ENCODE measurements at places on chromosomes 1 and 21. TPM values are rescaled to one million over a fixed set of nuclear protein-coding genes. Genes with fewer than 3 reads are reported as not detected.

The OR2T33 gene
- total RNA-seq = not detected

The KCNC4 gene
- total RNA-seq = 4.7 TPM

DNA sequence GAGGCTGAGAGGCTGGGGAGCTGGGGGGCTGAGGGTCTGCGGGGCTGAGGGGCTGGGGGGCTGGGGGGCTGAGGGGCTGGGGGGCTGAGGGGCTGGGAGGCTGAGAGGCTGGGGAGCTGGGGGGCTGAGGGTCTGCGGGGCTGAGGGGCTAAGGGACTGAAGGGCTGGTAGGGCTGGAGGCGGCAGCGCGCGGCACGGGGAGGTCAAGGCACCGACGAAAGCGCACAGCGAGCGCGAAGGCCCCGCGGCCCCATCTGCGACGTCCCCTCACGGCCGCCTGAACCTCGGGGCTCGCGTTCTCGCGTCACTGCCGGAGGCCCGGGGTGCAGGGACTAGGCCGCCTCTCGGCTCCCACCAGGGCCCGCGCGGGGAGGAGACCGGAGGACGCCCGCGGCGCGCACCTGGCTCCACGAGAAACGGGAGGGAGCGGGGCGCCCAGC, 356 bp downstream of the INTS11 start:
- DNase-seq = no peak

- DNase-seq = no peak
Observed at GRCh38 chr1:1161078-1161682, 12.5 kb upstream of the TTLL10 start.

The FBXO2 gene
- 16.9 TPM for total RNA-seq

- no peak for DNase-seq
Observed at GRCh38 chr1:96698342-96698983, 23.1 kb upstream of the PTBP2 start.

DNA sequence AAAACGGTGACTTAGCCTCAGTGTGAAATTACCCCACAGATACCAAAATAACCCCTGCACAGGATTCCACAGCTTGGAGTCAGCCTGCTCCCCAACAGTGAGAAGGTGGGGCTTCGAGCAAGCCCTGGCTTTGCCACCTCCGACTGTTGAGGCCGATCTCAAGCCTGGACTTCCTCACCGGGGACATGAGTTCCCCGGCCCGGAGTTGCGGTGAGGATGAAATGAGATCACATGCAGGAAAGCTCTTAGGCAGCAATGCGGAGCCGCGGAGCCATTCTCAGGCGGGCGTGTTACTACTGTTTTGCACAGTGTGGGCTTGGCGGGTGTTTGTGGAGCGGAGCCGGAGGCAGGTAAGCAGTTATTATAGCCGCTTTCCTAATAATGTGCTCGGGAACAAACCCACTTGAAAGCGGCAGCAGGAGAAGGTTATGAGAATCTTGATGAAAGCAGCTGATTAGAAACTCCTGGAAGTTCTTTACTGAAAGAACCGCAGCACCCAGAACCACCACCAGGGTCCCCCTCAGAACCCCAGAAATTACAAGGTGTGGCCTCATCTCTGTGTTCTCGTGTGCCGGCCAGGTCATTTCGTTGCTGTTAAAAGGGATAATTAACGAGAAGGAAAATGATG, 3.9 kb upstream of the CLSTN1 start:
- DNase-seq = no peak

The ANKRD34A gene
- 1.6 TPM for total RNA-seq

GRCh38 chr1:201307760-201308499, 24.6 kb downstream of the PKP1 start:
- peak; percentile 86 for DNase-seq

- no peak for DNase-seq
Observed at GRCh38 chr1:69269491-69269890, 298.2 kb upstream of the LRRC7 start.

The PIGV gene
- total RNA-seq = 26.4 TPM

DNA sequence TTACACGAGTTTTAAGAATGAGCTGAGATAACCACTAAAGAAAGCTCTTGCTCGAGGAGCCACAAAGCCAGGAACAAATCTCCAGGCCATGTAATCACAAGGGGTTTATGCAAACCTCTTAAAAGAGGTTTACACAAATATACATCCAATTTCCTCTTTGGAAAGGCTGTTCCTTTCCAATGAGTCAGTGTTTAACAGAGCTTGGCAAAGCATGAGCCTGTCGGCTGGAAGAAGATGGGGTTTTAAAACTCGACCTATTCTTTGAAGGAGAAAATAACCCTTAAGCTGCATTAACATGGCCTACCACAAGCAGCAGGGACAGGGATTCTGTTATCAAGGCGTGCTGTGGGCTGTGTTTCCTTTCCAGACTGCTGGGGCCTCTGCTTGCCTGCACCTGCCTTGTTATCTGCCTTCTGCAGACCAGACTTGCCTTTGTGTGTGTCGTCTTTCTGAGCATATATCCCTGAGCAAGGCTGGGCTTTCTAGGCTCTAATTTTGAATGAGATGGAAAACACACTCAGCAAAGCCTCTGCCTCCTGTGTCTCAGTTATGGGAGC, 40.6 kb upstream of the CYP2J2 start:
- peak; percentile 24 for DNase-seq

DNA sequence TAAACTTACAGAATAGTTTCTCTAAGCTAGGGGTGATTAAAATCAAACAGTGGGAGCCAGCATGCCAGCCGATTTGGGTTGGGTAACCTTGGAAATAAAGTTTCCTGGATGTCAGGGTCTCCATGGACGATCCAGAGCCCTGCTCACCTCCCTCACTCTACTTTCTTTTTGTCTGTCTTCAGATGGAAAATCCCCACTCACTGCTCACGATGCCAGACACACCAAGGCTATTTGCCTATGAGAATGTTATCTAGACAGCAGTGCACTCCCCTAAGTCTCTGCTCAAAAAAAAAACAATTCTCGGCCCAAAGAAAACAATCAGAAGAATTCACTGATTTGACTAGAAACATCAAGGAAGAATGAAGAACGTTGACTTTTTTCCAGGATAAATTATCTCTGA, 13.9 kb downstream of the SLAMF7 start:
- DNase-seq = no peak

The SIM2 gene
- total RNA-seq = 1.0 TPM

DNA sequence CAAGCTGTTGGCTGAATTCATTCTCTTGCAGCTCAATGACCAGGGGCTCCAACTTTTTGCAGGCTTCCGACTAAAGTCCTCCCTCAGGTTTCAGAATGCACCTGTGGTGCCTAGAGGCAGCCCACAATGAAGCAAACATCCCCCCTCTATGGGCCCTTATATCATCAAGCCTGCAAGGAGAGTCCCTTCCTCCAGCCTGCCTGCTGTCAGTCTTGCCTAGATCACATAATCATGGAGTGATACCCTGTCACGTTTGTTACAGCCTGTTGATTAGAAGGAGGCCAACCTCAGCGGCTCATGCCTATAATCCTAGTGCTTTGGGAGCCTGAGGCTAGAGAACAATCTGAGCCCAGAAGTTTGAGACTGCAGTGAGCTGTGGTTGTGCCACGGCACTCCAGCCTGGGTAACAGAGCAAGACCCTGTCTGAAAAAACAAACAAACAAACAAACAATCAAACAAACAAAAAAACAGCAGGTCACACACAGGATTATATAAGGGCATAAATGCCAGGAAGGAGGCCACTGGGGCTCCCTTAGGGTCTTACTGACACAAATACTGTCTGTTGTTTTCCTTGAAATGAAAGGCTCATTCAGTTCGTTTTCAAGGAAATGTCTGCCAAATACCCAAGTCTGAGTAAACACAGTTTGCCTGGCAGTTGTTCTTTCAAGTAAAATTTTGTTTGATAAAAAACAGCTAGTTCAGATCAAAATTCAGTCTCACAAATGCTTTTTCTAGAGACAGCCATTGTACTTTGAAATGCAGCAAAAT, 4.7 kb upstream of the SPRR3 start:
- DNase-seq = no peak
